ENCODE measurements at places on chromosomes 11 and 22. TPM values are rescaled to one million over a fixed set of nuclear protein-coding genes. Genes with fewer than 3 reads are reported as not detected.

The OAF gene
- total RNA-seq, result 21.2 TPM

The PRAME gene
- not detected for total RNA-seq

The CKAP5 gene
- total RNA-seq, result 126 TPM

The CHRNA10 gene
- total RNA-seq, result 0.90 TPM

DNA sequence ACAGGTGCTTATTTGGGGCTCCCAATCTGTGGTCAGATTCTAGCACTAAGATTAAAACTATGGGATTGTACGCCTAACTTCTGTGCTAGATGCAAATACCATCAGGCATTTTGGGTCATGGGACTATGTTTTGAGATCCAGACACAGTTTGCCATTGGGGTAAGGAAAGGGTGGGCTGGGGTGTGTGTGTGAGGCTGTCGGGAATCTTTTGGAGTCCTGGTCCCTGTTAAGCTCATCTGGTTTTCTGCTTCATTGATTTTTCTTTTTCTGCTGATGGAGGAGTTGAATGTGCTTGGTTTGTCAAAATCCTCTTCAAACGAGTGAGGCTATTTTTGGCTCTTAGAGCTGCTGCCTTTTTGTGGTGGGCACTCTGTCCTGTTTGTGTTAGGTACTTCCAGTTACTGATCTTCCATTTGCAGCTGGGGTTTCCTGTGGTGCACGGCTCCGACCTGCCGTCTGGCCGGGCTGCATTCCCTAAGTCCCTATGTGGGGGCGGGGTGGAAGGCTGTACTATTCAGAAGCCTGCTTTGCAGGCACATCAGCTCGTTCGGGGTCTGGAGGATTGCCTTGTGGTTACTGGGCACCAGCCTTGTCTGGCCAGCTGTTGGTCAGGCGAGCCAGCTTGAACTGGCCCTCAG lies 2.9 kb downstream of the BCR start:
- no peak for DNase-seq

- DNase-seq, result no peak
These were observed 4.0 kb upstream of the SCN4B start for GRCh38 chr11:118156531-118157185.

DNA sequence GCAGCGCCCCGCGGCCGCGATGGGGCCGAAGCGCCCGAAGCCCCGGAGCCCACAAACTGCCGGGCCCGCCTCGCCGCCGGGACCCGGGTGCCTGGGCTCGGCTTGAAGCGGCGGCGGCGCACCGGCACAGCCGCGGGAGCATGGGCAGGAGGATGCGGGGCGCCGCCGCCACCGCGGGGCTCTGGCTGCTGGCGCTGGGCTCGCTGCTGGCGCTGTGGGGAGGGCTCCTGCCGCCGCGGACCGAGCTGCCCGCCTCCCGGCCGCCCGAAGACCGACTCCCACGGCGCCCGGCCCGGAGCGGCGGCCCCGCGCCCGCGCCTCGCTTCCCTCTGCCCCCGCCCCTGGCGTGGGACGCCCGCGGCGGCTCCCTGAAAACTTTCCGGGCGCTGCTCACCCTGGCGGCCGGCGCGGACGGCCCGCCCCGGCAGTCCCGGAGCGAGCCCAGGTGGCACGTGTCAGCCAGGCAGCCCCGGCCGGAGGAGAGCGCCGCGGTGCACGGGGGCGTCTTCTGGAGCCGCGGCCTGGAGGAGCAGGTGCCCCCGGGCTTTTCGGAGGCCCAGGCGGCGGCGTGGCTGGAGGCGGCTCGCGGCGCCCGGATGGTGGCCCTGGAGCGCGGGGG lies 346 bp downstream of the FJX1 start:
- DNase-seq, result no peak

DNA sequence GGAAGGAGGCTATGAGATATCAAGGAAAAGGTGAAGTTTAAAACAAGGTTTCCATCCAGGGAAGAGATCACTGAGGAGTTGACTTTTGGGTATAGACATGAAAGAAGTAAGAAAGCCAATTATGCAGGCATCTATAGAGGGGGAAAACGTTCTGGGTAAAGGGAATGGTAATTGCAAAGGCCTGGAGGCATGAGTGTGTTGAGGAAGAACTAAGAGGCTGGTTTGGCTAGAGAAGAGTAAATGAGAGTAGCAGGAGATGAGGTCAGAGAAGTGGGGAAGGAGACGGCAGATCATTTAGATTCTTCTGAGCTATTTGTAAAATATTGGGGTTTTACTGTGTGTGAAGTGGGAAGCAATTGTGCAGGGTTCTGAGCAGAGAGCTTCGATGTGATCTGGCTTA lies 7.6 kb downstream of the ENDOD1 start:
- no peak for DNase-seq

DNA sequence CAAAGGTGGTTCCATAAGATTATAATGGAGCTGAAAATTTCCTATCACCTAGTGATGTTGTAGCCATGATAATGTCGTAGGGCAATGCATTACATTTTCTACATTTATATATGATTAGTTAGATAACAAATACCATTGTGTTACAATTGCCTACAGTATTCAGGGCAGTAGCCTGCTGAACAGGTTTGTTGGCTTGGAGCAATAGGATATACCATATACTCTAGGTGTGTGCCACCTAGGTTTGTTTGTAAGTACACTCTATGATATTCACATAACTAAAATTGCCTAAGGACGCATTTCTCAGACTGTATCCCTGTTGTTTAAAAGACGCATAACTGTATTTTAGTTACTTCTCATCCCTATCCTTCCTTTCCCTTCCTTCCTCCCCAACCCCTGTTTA lies 13.6 kb downstream of the PLEKHB1 start:
- no peak for DNase-seq

- DNase-seq, result no peak
These were observed 306.3 kb upstream of the ANO3 start for GRCh38 chr11:26025676-26026075.

DNA sequence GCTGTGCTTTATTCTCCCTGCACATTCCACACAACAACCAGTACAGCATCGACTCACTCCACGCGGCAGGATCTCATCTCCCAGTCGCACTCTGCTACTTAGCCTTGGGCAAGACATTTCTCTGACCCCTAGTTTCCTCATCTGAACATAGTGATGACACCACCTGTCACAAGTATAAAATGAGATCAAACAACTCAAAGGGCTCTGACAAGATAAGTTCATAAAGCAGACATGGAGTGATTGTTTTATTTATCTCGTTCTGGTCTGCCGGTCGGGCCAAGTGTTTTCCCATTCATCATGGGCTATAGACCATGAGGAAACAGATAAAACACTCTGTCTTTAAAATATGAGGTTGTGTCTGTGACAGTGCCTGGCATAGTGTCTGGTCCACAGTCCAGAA lies 35.0 kb downstream of the DSCAML1 start:
- no peak for DNase-seq

DNA sequence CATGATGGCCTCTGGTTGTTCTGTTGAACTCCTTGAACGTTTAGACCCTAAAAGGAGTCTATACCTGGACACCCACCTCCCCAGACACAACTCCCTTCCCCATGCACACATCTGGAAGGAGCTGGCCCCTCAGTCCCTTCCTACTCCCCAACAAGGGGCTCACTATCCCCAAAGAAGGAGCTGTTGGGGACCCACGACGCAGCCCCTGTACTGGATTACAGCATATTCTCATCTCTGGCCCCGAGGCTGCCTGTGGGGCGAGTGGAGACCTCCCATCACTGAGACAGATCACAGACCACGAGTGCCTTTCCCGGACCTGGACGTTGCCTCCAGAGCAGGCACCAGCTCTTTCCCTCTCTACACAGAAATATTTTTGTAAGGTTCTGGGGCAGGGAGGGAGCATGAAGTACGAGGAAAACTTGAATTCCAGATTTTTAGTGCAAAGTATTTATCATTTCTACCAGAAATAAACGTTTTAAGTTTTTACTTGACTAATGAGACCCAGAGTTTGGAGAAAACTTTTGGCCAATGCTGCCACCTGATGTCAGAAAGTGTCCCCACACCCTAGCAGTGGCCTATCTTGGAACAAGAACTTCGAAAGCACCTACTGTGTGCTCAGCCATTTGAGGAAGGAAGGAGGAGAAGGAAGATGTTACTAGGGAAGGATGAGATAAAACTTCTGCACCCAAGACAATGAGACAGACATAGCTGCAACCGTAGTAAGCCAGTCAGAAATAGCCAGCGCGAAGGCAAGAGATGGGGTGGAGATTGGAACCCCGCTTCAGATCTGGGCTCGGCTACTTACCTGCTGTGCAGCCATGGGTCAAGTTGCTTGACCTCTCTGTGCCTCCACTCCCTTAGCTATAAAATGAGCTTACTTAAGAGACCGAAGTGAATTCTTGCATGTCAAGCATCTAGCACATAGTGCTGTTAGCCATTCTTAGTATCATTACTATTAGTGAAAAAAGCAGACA lies 10.2 kb upstream of the POU2F3 start:
- peak; percentile 17 for DNase-seq

GRCh38 chr11:104464691-104465090 lies 300.7 kb upstream of the PDGFD start:
- no peak for DNase-seq
